ENCODE measurements at places on chromosomes 2 and 18.

- no peak for DNase-seq
These were observed 23.8 kb downstream of the SRD5A2 start for GRCh38 chr2:31556940-31557339.

- no peak for DNase-seq
These were observed 151.0 kb downstream of the TPO start for GRCh38 chr2:1563943-1564891.

GRCh38 chr2:143705108-143705707 lies 576.0 kb downstream of the ARHGAP15 start:
- no peak for DNase-seq

GRCh38 chr2:45233301-45233700 lies 224.0 kb upstream of the SIX2 start:
- no peak for DNase-seq

All from endothelial cell (in vitro differentiated cells).